ENCODE measurements at places on chromosomes 13 and 19. TPM values are rescaled to one million over a fixed set of nuclear protein-coding genes. Genes with fewer than 3 reads are reported as not detected.
A peak's percentile ranks its signal among the peaks of the same experiment; 100 is the strongest.

COL5A3 gene
- total RNA-seq, result 93.4 TPM

SBSN gene
- not detected for total RNA-seq

DNA sequence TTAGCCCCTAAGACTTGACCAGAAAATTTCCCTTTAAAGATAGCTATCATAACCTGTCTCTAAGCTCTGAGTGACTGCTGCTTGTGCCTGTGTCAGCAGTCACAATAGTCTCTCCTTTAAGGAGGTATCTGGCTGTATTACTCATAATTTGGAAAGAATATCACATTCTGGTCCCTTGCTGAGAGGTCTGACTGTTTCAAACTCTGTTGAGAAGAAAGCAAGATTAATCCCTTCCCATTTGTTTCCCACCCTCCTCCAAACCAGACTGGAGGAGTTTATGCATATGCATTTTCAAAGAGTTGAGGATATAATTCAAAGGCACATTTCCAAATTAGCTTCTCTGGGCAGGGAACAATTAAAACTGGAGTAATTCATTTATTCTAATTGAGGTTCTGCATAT lies 2.3 kb downstream of the HTR2A start:
- no peak for DNase-seq

CPB2 gene
- not detected for total RNA-seq

DNA sequence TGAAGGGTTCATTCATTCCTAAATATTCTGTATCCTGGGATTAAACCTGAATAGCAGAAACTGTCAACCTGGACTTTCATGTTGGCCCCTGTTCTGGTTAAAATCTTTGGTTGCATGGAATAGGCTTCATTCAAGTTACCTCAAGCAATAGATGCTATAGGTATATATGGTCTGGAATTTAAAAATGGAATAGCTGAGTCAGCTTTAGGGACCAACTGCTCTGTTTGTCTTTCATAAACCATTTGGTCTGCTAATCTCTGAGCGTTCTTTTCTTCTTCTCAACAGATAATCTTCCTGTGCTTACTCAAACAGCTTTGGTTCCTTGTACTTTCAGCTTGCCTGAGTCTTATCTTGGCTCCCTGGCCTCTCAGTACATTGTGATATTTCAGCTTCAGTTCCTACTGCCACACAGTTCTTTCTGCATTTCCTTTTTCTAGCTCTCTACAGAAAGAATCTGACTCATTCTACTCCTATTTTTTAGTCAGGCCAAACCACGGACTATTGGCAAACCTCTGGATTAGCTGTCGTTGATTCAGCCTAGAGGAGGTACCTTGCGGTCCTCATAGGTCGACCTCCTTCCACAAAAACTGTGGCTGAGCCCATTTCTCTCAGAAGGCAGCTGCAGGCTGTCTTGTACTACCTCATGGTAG lies 35.9 kb upstream of the MAB21L1 start:
- DNase-seq, result peak; percentile 51

DNA sequence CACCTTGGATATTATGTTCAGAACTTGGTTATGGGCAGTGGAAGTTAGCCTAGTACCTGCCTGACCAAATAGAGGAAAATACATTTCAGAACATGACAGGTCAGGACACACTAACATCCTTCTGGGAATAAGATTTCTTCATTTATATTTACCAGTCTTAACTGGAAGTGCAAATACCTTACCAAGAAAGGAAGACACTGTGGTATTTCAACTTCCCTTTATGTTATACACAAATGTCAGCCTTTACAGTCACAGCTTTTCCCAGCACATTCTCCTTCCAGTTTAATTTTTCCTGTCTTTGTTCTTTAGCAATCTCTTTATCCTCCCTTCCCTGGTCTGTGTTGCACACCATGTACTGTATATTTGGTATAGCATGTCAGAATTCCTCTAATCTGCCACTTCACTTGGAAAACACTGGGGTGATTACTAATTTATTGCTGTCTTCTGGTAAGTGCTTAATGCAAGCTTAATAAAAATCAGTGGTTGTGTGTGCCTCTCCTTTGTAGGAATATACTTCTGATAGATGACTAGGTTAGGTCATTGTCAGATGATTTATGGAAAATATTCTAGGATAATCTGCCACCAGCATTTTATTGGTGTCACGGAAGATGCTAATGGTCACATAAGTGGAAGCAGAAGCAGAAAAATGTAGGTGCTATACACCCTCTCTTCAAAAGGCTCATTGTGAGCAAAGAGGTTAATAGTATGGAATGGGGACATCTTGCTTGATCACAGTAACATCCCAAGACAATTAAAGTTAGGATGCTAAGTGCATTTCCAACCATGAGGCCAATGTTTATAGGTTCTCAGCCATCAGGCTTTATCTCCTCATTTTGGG lies 124.3 kb upstream of the STARD13 start:
- DNase-seq, result no peak

DNA sequence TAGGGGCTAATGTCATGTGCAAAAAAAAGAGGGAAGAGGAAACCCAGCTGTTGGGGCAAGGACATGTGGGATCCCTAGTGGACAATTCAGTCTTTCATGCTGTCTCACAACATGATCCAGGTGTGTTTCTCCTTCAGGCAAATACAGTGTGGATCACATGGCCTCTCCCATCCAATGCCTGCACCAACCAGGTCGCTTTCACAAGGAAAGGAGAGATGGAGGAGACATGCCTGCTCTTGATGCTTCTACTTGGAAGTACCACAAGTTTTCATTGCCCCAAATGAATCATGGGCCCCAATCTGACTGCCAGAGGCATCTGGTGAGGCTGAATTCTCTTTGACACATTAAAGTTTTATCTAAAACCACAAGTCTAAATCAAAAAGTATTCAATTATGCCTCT lies 82.1 kb downstream of the DLEU7 start:
- no peak for DNase-seq

DNA sequence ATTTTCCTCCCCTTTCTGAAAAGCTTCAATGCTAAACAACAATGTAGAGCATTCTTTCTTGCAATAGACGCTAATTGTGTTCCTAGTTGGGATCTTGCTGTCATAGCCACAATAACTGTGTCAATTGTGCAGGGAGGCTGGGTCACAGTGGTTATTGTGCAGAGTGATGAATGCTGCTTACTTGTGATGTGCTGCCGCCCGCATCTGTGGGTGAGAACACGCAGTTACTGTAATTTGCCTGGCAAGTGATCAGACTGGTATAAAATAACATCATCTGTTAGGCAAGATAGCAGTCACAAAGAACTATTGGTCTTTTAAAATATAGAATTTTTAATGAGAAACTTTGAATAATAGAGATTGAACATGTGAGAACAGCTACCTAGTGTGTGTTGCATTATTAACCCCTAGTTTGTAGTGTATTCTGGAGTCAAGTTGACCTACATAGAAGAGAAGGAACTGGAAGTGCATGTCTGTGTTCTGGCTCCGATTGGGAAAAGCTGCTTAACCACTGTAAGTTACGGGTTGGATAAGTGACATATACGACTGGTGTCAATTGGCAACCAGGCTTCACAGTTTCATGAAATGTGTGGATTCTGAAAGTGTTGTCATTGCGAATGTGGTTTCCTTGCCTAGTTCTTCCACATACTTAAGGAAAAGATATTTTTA lies 43.6 kb downstream of the SLAIN1 start:
- no peak for DNase-seq

GRCh38 chr13:76226941-76227340 lies 590.8 kb downstream of the LMO7 start:
- DNase-seq, result peak; percentile 80

DNA sequence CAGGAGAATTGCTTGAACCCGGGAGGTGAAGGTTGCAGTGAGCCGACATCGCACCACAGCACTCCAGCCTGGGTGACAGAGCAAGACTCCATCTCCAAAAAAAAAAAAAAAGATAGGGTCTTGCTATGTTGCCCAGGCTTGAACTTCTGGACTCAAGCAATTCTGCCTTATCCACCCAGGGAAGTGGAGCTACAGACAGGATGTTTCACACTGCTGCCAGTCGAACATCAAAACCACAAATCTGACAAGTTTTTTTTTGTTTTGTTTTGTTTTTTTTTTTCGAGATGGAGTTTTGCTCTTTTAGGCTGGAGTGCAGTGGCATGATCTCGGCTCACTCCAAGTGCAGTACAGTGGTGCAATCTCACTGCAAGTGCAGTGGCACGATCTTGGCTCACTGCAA lies 10.8 kb downstream of the XPO4 start:
- DNase-seq, result no peak

ADAT3 gene
- 4.7 TPM for total RNA-seq

ZIC5 gene
- total RNA-seq, result not detected

DNA sequence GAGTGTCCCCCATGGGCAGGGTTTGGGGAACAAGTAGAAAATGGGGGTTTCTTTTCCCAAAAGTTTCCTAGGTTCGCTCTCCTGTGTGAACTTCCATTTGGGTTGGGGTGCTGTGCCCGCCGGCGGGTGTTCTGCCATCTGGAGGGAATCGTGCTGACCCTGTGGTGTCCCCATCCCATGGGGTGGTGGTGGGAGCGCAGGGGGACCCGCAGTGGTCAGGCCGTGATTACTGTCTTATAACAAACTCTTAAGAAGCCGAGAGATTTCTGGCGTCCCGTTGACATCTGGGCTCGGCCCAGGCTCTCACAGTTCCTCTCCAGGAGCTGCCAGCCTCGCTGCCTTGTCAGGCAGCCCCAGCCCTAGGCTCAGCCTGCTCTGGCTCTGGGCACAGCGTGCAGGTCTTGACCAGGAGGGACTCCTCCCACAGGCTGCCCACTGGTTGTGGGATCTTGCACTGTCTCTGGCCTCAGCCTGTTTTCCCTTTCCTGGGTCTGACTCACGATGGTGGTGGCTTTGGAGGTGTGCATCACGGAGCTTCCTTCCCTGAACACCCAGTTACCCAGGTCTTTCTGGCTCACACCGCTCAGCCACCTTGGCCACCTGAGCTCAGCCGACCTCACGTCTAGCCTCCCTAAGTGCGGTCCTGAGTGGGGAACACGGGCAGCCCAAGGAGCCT lies 34.5 kb downstream of the PLEKHJ1 start:
- no peak for DNase-seq

EPS8L1 gene
- total RNA-seq, result 1.4 TPM

GRCh38 chr19:17757125-17757524 lies 5.8 kb downstream of the FCHO1 start:
- peak; percentile 44 for DNase-seq

HS6ST3 gene
- not detected for total RNA-seq

GRCh38 chr13:20716951-20717350 lies 13.5 kb downstream of the IL17D start:
- peak; percentile 86 for DNase-seq

NALCN gene
- 2.7 TPM for total RNA-seq

DNA sequence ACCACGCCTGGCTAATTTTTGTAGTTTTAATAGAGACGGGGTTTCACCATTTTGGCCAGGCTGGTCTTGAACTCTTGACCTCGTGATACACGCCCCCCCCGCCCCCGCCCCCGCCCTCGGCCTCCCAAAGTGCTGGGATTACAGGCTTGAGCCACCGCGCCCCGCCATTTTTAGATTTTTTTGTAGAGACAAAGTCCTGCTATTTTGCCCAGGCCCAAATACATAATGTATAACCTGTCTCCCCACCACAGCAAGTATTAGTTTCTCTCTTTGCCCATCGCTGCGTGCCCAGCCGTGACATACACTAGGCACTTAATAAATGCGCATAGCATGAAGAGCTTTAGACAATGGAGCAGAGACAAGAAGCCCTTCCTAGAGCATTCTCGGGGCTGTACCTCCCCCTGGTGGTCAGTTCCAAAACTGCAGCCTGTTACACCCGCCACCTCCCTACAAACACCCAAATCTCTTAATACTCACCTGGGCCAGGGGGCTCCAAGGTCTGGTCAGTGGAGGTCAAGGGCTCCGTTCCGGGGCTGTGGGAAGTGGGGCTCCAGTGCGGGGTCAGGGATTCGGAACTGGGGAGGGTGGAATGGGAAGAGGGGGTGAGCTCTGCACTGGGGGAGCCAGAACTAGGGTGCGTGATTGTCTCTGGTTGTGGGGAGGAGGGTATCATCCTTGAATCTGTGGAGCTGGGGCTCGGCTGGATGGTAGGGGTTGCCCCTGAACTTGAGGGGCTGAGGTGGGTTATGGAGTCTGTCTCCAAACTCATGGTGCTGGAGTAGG lies 22.5 kb downstream of the IQCN start:
- DNase-seq, result peak; percentile 70

RNF225 gene
- total RNA-seq, result not detected

DNA sequence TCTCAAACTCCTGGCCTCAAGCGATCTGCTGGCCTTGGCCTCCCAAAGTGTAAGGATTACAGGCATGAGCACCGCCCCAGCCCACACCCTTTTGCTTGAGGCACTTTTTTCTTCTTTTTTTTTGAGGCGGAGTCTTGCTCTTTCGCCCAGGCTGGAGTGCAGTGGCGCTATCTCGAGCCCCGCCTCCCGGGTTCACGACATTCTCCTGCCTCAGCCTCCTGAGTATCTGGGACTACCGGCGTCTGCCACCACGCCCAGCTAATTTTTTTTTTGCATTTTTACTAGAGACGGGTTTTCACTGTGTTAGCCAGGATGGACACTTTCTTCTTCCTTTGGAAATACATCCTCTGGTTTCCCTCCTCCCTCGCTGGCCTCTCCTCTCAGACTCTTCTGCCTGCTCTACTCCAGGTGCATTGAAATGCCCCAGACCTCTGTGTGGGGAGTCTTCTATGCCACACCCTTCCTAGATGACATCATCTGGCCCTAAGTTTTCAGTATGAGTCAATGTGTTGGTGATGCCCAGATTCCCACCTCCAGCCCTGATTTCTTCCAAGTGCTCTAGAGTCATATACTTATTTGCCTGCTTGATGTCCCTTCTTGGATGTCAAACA lies 20.7 kb upstream of the TPT1 start:
- DNase-seq, result no peak

- no peak for DNase-seq
Observed at GRCh38 chr13:20412691-20413355, 112.8 kb downstream of the CRYL1 start.

RNF6 gene
- total RNA-seq, result 71.4 TPM

GRCh38 chr13:98940325-98941001 lies 37.4 kb downstream of the DOCK9 start:
- peak; percentile 66 for DNase-seq

CGB1 gene
- total RNA-seq, result not detected

DNA sequence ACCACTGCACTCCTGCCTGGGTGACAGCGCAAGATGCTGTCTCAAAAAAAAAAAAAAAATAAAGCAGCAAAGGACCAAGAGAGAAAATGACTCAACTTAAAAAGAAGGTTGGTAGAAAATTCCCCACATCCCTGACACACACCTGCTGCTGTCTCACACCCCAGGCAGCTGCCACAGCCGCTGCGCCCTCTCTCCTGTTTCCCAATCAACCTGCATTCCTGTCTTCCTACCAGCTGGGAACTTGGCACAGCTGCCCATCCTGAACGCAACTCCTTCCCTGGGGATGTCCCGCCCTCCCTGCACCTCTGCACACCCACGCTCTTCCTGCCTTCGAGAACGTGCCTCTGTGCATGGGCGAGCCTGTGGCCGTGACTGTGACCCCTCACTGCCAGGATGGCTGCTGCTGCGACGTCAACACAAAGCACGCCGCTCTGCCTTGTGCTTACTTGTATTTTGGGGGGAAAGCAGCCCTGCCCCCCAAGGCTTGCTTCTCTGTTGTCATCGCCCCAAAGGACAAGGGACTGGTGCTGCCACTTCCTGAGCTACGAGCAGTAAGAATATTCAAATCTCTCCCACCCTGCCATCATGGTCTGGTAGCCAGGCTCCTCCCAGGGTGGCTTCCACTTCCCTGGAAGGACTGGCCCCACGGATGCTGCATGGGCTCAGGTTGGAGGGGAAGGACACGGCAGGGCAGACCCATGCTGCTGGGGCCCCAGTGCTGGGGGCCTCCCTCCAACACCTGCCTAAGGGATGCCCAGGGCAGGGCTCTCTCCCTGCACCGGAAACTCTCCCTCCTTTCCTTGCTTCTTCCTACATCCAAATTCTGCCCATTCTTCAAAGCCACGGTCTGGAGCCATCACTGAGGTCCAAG lies 20.7 kb downstream of the SH3GL1 start:
- DNase-seq, result peak; percentile 97
